ENCODE measurements at places on chromosomes 11 and 22. TPM values are rescaled to one million over a fixed set of nuclear protein-coding genes. Genes with fewer than 3 reads are reported as not detected.

DNA sequence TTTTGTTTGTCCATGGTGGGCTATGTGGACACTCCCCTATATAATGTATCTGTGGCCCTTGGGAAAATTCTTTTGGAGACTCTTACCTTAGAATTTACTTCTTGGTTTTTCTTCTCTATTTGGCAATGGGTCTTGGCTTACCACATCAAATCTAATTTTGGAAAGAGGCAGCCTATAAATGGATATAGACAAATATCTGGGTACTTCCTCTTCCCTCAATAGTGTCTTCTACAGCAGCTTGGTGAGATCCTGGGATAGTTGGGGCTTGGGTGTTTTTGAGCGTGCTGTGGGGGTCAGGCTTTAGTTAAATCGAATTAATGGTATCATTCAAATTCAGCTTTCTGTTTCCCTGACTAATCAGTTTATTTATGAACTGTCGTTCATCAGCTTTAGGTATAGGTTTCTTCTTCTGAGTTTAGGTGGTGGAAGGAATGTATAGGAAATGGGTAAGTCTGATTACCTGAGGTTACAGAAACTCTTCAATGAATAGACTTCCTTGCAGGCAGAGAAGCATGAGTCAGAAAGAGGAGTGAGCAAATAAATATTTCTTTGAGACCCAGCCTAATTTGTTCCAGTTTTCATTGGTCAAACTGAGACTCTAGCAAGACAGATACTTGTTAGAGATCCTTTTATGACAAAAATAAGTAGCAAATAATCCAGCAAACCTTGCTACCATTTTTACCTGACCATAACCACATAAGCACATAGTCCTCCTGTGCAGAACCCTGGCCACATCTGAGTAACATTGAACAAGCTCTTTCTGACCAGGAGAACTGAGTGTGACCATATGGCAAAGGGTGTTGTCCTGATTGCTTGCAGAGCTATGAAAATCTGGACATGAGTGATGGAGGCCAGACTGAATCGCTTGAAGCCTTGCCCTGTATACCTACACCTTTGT is 68.6 kb upstream of the SORL1-AS1 start:
- no peak for DNase-seq
- no peak overlapping the region for H3K4me3 ChIP-seq
- no peaks in the 10 kb centered on the region for H3K27me3 ChIP-seq

- H3K36me3 ChIP-seq, result peaks cover 10% of the 10 kb centered on the region
- H3K4me3 ChIP-seq, result no peak overlapping the region
- no peaks in the 10 kb centered on the region for H3K27me3 ChIP-seq
- H3K27ac ChIP-seq, result no peak overlapping the region
- no peaks in the 10 kb centered on the region for H3K4me1 ChIP-seq
Observed at GRCh38 chr11:30333405-30333804, 10.5 kb downstream of the ARL14EP start.

OSM gene
- 1.8 TPM for total RNA-seq

- H3K27me3 ChIP-seq, result no peaks in the 10 kb centered on the region
- no peaks in the 10 kb centered on the region for H3K4me1 ChIP-seq
- no peak for DNase-seq
- no peak overlapping the region for H3K27ac ChIP-seq
Observed at GRCh38 chr11:78622666-78623065, 48.0 kb upstream of the NARS2 start.

DNA sequence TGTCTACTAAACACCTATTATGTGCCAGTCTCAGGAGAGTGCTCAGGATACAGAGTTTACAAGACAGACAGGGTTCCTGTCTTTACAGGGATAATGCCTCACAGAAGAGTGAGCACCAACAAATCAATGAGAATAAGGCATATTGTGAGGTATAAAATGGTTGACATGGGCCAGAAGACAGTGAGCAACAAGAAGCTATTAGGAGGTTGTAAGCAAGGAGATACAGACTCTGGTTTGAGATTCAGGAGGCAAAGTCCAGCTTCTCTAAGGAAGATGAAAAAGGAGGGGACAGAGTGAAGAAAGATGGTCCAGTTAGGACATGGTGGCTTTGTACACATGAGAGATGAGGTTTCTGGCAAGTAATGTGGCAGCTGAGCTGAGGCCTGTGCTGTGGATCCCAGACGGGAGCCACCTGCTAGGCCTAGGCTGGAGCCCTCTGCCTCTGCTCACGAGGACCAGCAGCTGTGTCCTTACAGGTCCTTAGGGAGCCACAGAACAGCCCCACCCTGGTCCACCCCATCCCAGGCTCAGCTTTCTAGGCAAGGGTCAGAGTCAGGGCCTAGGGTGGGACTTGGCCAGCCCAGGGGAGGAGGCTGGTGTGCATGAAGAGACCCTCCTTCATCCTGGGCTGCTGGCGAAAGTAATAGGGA is 110.5 kb downstream of the ZNF280B start:
- no peaks in the 10 kb centered on the region for H3K4me1 ChIP-seq
- H3K36me3 ChIP-seq, result no peaks in the 10 kb centered on the region
- H3K27ac ChIP-seq, result no peak overlapping the region
- H3K27me3 ChIP-seq, result no peaks in the 10 kb centered on the region

DNA sequence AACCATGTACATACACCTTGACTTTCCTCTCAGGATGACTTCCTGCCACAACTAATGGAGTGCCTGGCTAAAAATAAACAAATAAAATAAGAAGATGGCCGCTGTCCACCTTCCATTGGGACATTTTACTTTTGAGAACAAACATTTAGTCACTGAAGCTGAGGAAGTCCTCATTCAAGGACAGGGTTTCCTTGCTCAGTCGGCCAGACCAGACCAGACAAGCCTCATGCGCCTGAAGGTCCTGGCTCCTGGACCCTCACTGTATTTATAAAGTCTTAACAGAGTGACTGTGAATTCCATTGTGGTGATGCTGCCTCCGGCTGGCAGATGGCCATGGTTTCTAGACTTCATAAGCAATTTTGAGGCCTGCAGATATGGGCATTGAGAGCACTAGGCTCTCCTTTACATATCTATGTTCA is 114.5 kb downstream of the MAML2 start:
- peaks cover 3% of the 10 kb centered on the region for H3K36me3 ChIP-seq
- H3K27ac ChIP-seq, result peak overlapping the region; percentile 82
- peak; percentile 97 for DNase-seq
- no peaks in the 10 kb centered on the region for H3K27me3 ChIP-seq
- H3K4me3 ChIP-seq, result no peak overlapping the region

DNA sequence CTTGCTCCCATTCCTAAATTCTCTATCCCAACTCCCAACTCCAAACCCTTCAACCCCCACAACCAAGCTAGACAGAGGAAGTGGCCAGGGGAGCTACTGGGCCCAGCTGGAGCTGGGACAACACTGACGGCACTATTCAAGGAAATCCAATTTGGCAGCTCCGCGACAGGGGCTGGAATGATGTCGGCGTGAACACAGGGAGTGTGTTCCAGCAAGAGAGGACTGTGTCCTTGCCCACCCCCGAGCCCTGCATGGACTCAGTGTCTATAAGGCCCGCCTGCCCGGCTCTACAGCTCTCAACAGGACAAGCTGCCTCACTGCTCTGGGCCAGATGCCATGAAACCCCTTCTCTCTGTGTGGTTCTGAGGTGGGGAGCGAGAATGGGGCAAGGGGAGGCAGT is 11.3 kb downstream of the PCSK7 start:
- H3K4me1 ChIP-seq, result peaks cover 13% of the 10 kb centered on the region
- peaks cover 37% of the 10 kb centered on the region for H3K36me3 ChIP-seq
- H3K27ac ChIP-seq, result peak overlapping the region; percentile 66
- no peaks in the 10 kb centered on the region for H3K27me3 ChIP-seq
- DNase-seq, result no peak
- H3K4me3 ChIP-seq, result no peak overlapping the region

DNA sequence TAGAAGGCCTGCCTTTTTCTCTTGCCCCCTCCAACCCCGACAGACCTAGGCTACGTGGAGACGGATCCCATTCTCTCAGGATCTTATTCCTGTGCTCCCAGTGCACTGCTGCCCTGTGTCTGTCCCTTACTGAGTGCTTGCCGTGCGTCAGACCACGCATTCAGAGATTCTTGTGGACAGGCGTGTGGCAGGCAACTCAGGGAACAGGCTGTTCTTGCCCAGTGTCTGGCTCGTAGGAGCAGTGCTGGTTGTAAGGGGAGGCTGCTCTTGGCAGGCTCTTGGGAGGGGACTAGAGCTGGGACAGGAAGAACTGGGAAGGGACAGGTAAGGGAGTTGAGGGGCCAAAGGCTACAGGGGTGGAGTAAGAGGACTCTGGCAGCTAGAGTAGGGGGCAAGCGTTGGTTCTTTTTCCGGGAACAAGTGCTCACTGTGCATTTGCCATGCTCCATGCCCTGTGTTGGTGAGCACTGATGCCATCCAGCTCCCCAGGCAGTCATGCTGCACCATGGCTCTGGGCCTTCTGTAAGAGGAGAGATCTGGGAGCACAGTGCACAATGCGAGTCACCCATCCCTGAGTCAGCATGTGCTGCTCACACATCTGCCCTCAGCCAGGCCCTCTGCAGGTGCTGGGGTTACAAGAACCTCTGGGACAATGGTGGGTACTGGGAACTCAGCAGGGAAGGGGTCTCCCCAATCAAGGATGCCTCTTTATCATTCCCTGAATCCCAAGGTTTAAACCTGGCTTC is 119.1 kb downstream of the TBC1D22A start:
- H3K36me3 ChIP-seq, result no peaks in the 10 kb centered on the region
- no peaks in the 10 kb centered on the region for H3K27me3 ChIP-seq
- peaks cover 8% of the 10 kb centered on the region for H3K4me1 ChIP-seq
- no peak for DNase-seq

GPHA2 gene
- not detected for total RNA-seq

DNA sequence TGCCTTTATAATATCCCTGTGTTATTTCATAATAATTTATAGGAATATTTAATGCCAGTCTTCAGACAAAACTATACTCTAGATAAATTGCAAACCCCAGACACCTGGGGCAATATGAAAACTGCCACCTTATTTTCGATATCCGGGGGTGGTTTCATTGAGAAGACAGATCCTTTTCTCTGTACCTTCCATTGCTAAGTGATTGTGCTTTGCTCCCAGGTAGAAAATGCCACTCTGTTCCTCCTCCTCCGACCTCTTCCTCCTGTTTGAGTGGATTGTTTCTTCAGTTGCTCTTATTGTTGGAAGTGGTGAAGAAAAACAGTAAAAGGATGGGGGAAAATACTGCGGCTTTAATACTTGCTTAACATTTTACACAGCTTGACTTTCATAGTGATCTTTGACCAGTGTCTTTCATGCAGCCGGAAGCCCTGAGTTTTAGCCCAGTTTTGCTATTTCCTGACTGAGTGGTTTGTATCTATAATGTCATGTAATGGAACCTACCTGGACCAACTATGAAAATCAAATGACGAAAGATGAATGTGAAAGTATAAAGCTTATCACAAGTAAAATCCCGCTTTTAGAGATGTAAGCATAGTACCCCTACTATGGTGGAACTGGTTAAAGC is 5.6 kb upstream of the GRIK4 start:
- no peaks in the 10 kb centered on the region for H3K36me3 ChIP-seq
- H3K4me1 ChIP-seq, result peaks cover 4% of the 10 kb centered on the region
- peaks cover 20% of the 10 kb centered on the region for H3K27me3 ChIP-seq
- H3K27ac ChIP-seq, result no peak overlapping the region
- H3K4me3 ChIP-seq, result no peak overlapping the region
- no peak for DNase-seq

DNA sequence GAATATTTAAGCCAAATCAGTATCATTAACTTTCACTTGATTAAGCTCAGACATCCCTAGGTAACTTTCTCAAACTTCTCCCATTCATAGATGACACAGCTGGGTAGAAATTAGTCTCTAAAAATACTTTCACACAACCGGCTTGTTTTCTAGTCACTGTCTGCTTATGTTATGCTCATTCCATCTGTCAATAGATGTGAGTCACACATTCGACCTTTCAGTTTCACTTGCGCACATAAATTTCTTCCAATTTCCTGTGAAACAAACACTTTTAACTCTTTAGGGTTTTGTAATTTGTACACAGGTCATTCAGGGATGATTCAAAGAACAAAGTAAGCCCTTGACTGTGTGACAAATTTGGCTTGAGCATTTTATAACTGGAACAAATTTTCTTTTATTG is 723.0 kb downstream of the KCNA4 start:
- H3K36me3 ChIP-seq, result no peaks in the 10 kb centered on the region
- peak; percentile 3 for DNase-seq
- H3K4me1 ChIP-seq, result no peaks in the 10 kb centered on the region
- no peaks in the 10 kb centered on the region for H3K27me3 ChIP-seq

VSIG10L2 gene
- total RNA-seq, result 0.43 TPM

OR56A4 gene
- not detected for total RNA-seq

DNA sequence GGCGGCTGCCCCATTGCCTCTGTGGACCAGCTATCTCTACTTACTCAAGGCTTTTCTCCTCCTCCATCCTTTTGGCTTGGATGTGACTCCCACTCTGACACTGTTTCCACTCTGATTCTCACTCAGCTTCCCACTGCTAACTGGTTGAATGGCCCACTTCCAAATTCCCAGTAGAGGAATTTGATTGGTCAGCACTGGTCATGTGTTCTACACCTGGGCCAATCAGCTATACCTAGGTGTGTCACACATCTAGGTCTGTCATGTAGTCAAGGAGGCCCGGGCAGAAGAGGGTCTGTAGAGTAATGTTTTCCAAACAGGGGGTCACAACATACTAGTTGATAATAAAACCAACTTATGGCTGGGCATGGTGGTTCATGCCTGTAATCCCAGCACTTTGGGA is 53.3 kb downstream of the TPBGL start:
- DNase-seq, result no peak
- H3K27me3 ChIP-seq, result no peaks in the 10 kb centered on the region
- no peak overlapping the region for H3K4me3 ChIP-seq

PRAME gene
- total RNA-seq, result not detected

ANGPTL5 gene
- 0.40 TPM for total RNA-seq

DNA sequence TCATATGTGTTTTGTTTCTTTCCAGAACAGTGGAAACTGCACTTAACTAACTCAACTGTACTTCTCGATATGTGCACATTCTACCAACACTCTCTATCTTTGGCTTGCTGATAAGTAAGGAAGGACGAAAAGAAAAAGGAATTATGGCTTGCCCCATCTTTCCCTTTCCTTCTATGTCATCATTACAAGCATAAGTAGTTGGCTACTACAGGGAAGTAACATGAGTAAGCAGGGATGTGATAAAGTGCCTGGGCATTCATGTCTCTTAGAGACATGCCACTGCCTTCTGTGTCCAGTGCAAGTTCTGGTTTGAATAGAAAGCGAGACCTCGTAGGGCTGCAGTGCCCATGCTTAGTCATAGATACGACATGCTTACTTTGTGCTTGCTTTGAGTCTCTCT is 342.5 kb downstream of the ETS1 start:
- H3K4me1 ChIP-seq, result no peaks in the 10 kb centered on the region
- H3K27ac ChIP-seq, result no peak overlapping the region
- H3K36me3 ChIP-seq, result no peaks in the 10 kb centered on the region
- no peak overlapping the region for H3K4me3 ChIP-seq
- DNase-seq, result peak; percentile 38

- H3K4me1 ChIP-seq, result peaks cover 12% of the 10 kb centered on the region
- no peak overlapping the region for H3K27ac ChIP-seq
- H3K27me3 ChIP-seq, result peaks cover 26% of the 10 kb centered on the region
- H3K4me3 ChIP-seq, result no peak overlapping the region
Observed at GRCh38 chr11:724049-724777, 18.2 kb downstream of the EPS8L2 start.
